ENCODE measurements at places on chromosomes 5 and 9.

GRCh38 chr9:126638571-126639132 is 24.9 kb downstream of the LMX1B start:
- no peak for DNase-seq

GRCh38 chr9:27460226-27461023 is 63.7 kb upstream of the IFNK start:
- no peak for DNase-seq

DNA sequence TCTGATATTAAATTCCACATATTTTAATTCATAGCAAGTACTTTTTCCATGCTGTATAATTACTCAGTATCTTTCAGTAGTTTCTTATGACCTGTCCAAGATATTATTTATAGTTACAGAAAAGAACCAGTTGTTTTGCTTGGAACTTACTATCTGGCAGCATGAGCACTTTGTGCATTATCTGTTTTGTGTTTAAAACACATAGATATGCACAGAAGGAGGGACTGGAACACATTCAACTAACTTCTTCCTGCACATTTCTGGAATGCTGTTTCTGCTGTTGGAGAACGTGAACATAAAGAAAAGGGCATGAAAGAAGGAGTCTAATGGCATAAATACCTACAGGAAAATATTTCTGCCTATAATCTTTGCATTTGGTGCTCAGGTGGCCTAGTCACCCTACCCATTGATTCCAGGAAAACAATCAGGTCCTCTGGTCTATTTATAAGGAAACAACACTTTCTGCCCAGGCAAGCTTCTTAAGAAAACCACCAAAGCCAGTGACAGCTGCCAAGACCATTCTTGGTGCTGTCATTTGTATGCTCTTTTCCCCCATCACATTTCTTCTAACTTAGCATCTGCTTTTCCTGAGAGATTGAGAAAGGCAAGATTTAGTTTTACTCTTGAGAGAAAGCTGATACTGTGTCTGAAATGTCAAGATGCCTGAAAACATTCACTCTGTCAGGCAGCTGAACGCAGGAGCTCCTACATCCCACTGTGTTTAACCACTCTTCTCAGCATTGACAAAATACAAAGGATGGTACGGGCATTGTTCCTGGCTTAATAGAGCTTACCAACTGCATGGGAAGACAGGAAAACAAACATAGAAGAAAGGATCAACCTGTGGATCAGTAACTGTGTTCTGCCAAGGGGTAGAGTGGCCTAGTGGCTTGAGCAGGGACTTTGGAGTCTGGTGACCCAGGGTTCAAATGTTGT is 40.3 kb downstream of the RAB3C start:
- no peak for DNase-seq

GRCh38 chr9:121914017-121914595 is 179.0 kb downstream of the TTLL11 start:
- DNase-seq = no peak

GRCh38 chr9:38656896-38657295 is 36.5 kb upstream of the ANKRD18A start:
- DNase-seq = no peak

DNA sequence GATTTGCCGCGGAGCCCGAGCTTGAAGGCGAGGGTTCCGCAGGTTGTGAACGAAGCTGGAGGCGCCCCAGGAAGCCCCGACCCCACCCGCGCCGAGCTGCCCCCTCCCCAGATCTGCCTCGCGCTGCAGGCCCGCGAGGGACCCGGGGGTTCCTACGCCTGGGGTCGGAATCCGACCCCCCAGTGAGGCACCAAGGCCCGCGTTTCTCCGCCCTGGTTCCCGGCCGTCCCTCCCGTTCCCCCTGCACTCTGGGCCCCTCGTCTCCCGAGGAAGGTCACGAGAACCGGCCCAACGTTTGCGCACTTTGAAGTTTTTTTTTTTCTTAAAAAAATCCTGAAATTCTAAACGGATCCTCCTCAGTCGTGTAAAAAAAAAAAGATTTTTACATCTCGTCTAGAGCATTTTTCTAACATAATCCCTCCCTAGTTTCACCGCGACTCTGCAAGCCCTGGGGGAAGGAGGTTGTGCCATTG is 880 bp upstream of the GFPT2 start:
- no peak for DNase-seq

- DNase-seq = no peak
Observed at GRCh38 chr5:179930788-179931473, 23.2 kb upstream of the TBC1D9B start.

- no peak for DNase-seq
Observed at GRCh38 chr5:94761786-94762185, 143.3 kb downstream of the SLF1 start.

GRCh38 chr5:175895686-175896102 is 24.3 kb downstream of the CPLX2 start:
- DNase-seq = no peak
